IPS DF 6.9 (cell line): ENCODE measurements at places on chromosomes 3 and 15.

- H3K4me3 ChIP-seq: no peak overlapping the region
- DNase-seq: no peak
- no peak overlapping the region for H3K27ac ChIP-seq
These were observed 12.1 kb downstream of the CSNK1G1 start for GRCh38 chr15:64343841-64344240.

DNA sequence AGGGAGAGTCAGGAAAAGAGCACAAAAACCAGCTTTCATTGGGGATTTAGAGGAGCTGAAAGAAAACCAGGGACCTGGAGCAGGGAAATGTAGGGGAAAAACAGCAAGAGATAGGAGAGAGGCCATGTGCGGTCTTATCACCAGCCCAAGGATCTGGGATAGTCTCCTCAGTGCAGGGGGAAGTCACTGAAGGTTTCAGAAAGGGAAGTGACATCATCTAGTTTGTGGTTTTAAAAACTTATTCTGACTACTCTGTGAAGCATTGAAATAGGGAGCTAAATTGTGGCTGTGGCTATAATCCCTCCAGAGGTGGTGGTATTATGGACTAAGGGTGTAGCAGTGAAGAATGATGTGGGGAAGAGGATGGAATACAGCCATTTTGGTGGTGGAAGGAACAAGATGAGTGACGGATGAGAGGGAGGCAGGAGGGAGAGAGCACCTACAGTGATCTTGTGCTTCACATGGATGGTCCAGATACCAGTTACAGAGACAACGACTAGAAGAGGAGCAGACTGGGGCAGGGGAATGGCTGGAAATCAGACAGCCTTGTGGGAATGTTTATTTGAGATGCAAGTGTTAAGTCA lies 72.7 kb downstream of the HMG20A start:
- H3K4me3 ChIP-seq: no peak overlapping the region
- no peaks in the 10 kb centered on the region for H3K36me3 ChIP-seq
- no peak overlapping the region for H3K27ac ChIP-seq
- peaks cover 6% of the 10 kb centered on the region for H3K4me1 ChIP-seq
- DNase-seq: no peak

- H3K27me3 ChIP-seq: no peaks in the 10 kb centered on the region
- no peak overlapping the region for H3K27ac ChIP-seq
- no peaks in the 10 kb centered on the region for H3K36me3 ChIP-seq
- no peak overlapping the region for H3K4me3 ChIP-seq
- peaks cover 4% of the 10 kb centered on the region for H3K4me1 ChIP-seq
These were observed 113.5 kb upstream of the TOPAZ1 start for GRCh38 chr3:44128057-44128775.

DNA sequence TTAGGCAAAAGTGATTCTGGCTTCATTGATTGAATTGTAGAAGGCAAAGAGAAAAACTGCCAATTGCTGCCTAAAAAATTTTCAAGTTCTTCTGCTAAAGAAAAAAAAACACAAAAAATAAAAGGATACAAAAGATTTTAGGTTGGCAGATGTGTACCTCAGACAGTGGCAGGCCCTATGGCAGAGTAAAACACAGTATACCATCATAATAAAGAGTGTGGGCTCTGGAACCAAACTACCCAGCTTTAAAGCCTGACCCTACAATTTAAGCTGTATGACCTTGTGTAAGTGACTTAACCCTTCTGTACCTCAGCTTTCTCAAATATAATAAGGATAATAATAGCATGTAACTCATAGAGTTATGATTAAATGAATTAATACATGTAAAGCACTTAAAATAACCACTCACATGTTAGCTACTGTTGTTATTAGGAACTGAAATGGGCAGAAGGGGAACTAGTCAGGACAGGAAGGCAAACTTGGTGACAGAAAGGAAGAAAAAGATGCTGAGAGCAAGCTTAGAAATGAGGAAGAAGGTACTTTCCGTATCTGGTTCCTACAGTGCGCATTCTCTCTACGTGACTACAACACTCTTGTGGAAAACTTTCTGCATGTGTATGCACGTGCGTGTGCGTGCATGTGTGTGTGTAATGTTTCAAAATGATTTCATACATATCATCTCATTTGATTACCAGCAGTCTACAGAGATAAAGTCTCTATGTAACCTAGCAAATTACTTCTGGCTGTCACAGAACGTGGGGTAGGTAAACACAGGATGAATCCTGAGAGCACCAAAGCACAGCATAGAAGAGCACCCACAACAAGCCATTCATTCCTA lies 13.6 kb upstream of the GATM start:
- H3K4me3 ChIP-seq: no peak overlapping the region
- no peaks in the 10 kb centered on the region for H3K27me3 ChIP-seq
- H3K27ac ChIP-seq: no peak overlapping the region
- H3K36me3 ChIP-seq: no peaks in the 10 kb centered on the region
- no peaks in the 10 kb centered on the region for H3K4me1 ChIP-seq

DNA sequence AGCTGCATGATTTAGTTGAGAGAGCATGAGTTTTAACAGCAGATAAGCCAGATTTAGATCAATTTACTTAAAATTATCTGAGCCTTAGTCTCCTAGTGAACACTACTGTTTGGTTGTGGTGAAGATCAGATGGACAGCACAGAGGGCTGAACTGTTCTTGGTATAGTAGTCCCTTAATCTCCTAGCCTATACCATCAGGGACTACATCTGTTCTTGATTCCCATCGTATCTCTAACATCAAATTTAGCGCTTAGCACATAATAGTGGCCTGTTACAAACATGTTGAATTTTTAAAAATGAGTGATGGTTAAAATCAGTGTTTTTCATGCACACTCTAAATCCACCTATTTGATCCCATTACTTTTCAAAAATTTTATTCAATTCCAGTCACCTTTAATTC lies 507.7 kb downstream of the GRM7 start:
- no peaks in the 10 kb centered on the region for H3K36me3 ChIP-seq
- DNase-seq: no peak
- no peaks in the 10 kb centered on the region for H3K27me3 ChIP-seq
- H3K4me1 ChIP-seq: no peaks in the 10 kb centered on the region
- no peak overlapping the region for H3K4me3 ChIP-seq

DNA sequence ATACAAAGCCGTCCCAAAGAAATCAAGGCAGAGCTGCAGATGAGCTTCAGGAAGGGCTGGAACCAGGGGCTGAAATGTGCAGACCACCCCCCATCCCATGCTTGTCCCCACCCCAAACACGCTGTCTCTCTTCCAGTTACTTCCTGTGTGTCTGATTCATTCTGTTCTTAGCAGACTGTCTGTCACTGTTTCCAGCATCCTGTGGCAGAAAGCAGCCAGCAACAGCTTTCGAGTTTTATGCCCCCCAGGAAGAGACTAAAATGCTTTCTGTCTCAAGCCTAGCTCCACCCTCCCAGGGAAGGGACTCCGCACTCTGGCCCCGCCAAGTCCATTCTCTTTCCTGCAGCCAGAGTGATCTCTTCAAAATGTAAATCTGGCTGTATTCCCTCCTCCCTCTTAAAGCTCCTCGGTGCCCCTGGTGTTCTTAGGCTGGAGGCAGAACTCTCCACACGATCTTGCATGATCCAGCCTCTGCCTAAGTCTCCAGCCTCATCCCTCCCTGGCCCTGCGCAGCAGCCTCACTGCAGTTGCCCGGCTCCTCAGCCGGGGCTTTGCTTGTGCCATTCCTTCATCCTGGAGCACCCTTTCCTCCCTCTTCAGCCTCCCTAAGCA lies 41.5 kb downstream of the HRH1 start:
- H3K36me3 ChIP-seq: no peaks in the 10 kb centered on the region
- no peaks in the 10 kb centered on the region for H3K27me3 ChIP-seq
- DNase-seq: no peak
- H3K4me3 ChIP-seq: no peak overlapping the region

DNA sequence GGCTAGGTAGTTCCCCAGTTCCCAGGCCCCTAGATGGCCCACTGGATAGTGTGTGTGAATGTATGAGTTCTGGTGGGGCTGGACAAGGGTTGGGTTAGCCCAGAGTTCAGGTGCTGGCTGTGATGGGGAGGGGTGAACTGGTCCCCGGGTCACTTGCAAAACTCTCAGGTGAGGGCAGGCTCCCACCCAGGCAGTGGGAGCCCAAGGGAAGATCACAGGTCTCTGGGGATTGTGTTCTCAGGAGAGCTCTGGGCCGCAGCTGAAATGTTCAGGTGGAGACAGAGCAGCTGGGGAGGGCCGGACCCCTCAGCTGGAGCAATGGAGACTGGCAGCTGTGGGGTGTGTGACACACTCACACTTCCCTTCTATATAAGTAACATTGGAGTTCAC lies 12.8 kb upstream of the FAM98B start:
- DNase-seq: no peak
- H3K4me3 ChIP-seq: no peak overlapping the region
- H3K27me3 ChIP-seq: no peaks in the 10 kb centered on the region
- H3K36me3 ChIP-seq: no peaks in the 10 kb centered on the region
- no peak overlapping the region for H3K27ac ChIP-seq

DNA sequence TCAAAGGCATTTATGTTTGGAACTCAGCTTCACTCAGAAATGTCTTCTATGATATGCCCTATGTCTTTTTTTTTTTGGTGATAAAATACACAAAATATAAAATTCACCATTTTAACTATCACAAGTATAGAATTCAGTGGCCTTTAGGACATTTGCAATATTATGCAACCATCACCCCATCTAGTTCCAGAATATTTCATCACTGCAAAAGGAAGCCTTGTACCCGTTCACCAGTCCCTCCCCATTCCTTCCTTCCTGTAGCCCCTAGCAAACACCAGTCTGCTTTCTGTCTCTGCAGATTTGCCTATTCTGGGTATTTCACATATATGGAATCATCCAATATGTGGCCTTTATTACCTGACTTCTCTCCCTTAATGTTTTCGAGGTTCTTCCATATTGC lies 134.8 kb downstream of the ADAMTS9 start:
- no peaks in the 10 kb centered on the region for H3K4me1 ChIP-seq
- H3K36me3 ChIP-seq: no peaks in the 10 kb centered on the region
- DNase-seq: no peak
- no peaks in the 10 kb centered on the region for H3K27me3 ChIP-seq
- no peak overlapping the region for H3K4me3 ChIP-seq
- no peak overlapping the region for H3K27ac ChIP-seq

- no peak overlapping the region for H3K27ac ChIP-seq
- no peak for DNase-seq
- H3K4me3 ChIP-seq: no peak overlapping the region
- no peaks in the 10 kb centered on the region for H3K27me3 ChIP-seq
- H3K4me1 ChIP-seq: no peaks in the 10 kb centered on the region
These were observed 136.9 kb downstream of the PLCL2 start for GRCh38 chr3:17021614-17022013.

GRCh38 chr3:106208251-106208650 lies 339.4 kb upstream of the CBLB start:
- H3K27me3 ChIP-seq: no peaks in the 10 kb centered on the region
- H3K4me3 ChIP-seq: no peak overlapping the region
- no peaks in the 10 kb centered on the region for H3K36me3 ChIP-seq
- H3K27ac ChIP-seq: no peak overlapping the region
- no peaks in the 10 kb centered on the region for H3K4me1 ChIP-seq

DNA sequence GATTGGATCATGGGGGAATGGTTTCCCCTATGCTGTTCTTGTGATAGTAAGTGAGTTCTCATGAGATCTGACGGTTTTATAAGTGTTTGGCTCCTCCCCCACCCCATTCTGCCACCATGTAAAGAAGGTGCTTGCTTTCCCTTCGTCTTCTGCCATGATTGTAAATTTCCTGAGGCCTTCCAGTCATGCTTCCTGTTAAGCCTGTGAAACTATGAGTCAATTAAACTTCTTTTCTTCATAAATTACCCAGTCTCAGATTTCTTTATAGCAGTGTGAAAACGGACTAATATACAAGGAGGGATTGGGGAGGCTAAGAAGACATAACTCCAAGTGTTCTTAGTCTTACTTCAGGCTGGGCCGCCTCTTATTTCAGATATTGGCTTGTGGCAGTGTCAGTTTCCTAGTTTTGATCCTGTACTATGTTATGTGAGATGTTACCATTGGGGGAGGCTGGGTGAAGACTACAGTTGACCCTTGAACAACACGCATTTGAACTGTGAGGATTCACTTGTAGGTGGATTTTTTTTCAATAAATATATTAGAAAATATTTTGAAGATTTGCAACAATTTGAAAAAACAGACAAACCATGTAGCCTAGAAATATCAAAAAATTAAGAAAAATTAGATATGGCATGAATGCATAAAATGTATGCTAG lies 44.9 kb downstream of the NMD3 start:
- H3K27me3 ChIP-seq: no peaks in the 10 kb centered on the region
- no peaks in the 10 kb centered on the region for H3K4me1 ChIP-seq
- no peaks in the 10 kb centered on the region for H3K36me3 ChIP-seq

DNA sequence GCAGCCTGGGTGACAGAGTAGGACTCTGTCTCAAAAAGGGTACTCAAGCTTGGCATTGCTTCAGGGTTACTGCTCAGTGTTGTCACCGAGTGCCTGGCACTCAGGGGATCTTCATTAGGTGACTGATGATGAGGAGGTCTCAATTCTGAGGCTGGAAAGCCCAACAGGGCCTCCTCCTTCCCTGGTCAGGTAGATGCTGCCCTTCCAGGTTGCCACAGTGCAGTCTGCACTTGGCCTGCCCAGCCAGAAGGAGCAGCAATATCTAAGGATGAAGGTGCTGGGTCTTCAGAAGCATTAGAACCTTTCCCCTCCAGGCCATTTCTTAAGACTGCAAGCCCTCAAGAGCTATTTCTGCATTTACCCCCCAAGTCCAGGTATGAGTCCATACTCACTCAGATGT lies 42.0 kb downstream of the PGPEP1L start:
- H3K4me1 ChIP-seq: no peaks in the 10 kb centered on the region; the same call in 1 of the 2 replicates
- no peak overlapping the region for H3K27ac ChIP-seq
- no peak overlapping the region for H3K4me3 ChIP-seq
- no peak for DNase-seq

DNA sequence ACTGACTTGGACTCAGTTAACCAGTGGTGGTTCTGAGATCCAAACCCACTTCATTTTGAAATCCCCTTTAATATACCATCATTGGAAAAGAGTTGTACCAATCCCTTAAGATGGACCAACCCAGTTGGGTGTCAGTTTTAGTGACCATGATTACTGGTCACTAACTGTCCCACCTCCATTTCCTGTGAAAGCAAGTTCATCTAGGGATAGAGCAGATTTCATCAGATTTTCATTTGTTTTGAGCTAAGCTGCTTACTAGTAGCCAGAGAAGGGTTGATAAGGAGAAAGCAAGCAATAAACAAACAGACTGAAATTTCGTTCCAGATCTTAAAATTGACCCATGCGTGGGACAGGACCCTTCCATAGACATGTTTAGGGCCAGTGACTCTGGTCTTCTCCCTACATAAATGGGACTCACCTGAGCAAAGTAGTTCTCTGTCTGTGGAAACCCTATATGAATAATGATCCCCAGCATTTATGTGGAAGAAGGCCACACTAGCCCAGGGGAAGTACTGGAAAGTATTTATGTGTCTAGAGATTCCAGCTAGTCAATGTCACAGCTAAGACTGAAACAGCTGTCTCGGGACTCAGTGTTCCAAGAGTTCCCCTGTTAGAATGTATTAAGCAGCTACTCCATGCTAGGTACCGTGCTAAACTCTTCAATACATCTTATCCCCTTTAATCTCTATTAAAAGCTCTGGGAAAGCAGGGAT lies 196.0 kb upstream of the BCL6 start:
- DNase-seq: no peak
- no peaks in the 10 kb centered on the region for H3K4me1 ChIP-seq
- H3K36me3 ChIP-seq: no peaks in the 10 kb centered on the region
- H3K27ac ChIP-seq: no peak overlapping the region
- H3K27me3 ChIP-seq: no peaks in the 10 kb centered on the region

GRCh38 chr15:64264502-64264901 lies 91.5 kb downstream of the CSNK1G1 start:
- DNase-seq: no peak
- no peaks in the 10 kb centered on the region for H3K4me1 ChIP-seq
- no peak overlapping the region for H3K4me3 ChIP-seq
- H3K27ac ChIP-seq: no peak overlapping the region
